ENCODE measurements at places on chromosomes 5 and 9. TPM values are rescaled to one million over a fixed set of nuclear protein-coding genes. Genes with fewer than 3 reads are reported as not detected.

GRCh38 chr9:94805585-94805984, 79.1 kb downstream of the AOPEP start:
- DNase-seq = no peak

DNA sequence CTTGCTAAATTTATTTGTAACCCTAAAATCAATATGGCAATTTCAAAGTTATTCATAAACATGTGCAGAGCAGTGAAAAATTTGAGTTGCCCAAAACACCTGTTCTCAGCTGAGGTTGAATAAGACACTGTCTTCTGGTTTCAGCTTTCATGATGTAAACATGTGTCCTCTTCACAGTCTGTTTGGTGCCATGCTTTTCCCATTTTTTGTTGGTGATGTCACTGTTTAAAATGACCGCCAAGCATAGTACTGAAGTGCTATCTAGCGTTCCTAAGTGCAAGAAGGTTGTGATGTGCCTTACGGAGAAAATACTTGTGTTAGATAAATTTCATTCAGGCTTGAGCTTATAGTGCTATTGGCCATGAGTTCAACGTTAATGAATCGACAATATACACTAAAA, 580.8 kb downstream of the ACTL7B start:
- no peak for DNase-seq

The RGP1 gene
- total RNA-seq = 23.6 TPM

GRCh38 chr9:105309531-105309931, 65.1 kb downstream of the SLC44A1 start:
- DNase-seq = no peak
